Brain pericyte (primary cell): ENCODE measurements at places on chromosomes 4 and X.

GRCh38 chrX:30649859-30650258 is 3.4 kb upstream of the GK start:
- DNase-seq: no peak

GRCh38 chrX:18119856-18120255 is 100.8 kb downstream of the BEND2 start:
- DNase-seq: no peak

DNA sequence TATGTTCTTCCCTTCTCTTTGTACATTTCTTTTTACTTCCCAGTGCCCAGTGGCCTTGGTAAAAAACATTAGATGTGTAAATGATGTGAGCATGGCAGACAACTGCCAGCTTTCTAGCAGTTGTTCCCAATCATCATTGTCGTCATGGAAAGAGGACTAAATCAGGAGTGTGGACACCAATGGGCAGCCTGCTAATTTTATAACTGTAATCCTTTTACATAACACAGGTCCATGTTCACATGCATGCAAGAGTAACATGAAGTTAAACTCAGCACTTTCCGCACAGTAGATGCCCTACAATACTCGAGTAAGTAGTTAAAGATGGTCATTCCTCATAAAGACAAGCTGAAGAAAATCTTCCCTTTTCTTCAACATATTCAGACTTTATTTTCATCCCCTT is 23.4 kb upstream of the G3BP2 start:
- DNase-seq: no peak

DNA sequence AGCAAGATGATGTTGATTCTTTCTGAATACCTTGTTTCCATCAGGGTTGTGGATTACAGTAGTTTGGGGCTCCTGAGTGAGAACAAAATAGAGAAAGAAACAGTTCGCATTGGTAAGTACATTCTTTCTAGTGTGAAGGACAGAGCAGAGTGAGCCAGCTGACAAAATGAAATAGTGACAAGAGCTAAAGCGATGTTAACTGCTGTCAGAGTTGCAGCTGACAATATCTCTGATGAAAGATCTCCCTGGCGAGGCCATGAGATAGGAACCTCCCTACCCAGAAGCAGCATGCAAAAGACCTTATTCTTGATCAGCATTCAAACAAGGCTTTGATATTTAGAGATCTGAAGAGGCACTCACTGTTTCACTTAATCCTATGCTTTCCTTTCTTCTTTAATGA is 258.6 kb downstream of the CAMK2D start:
- DNase-seq: no peak

DNA sequence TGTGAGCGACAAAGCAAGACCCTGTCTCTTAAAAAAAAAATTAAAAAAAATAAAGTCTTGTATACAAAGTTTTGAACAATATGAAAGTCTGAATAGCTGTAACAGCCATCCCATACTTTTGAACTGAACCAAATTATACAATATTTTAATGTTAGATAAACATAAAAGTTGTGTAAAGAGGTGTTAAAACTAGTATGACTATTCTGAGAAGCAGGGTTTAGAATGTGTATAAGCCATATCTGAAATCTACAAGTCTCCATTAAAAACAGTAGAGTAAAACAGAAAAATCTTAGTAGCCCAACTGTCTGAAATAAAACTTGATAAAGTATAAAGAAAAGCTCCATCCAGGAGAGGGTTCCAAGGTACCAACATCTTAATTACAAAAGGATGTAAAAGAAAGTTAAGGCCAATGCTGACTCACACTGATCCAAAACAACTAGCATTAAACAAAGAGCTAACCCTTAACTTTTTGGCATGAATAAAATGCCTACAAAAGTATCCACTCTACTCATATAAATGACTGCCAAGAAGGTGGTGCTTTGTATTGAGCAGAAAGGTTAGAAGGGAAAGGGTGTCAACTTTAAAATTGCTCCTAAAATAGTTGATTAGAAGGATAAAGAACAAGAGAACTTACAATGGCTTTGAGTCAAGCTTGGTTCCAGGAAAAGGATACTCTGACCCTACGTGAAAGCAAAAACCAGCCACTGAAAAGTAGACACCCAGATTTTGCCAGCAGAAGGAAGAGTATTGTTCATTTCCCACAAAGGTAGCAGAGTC is 18.5 kb downstream of the CNOT6L start:
- no peak for DNase-seq

DNA sequence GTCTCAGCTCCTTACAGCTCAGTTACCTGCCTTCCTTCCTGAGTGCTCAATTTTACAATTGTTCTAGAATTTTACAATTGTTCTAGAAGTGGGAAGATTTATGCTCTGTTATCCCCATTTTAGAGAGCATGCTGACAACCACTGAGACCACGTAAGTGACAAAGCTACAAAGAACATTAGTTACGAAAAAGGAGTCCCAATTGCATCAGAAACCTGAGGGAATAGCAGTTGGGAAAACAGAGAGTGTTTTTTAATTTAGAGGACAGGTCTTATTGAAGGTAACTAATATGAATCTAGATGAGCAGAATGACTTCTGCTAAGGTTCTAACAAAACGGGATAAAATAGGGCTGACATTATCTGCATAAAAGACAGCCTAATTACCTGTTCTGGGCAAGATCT is 103.3 kb downstream of the THOC2 start:
- DNase-seq: no peak

DNA sequence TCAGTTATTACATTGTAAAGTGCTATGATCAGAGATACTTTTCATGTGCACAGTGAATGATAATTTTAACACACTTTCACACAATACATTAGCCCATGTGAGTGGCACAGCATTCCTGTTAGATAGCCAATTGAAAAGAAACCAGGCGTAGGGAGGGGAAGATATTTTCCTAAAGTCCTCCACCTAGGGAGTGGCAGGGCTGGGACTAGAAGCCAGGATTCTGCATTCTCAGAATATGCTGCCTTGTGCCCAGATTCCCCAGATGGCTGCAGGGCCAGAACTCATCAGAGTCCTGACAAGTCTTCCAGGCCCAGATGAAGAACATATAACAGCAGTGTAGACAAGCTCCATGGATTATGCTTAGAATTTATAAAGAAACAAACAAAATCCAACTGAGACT is 350.2 kb downstream of the AFF2 start:
- DNase-seq: no peak

DNA sequence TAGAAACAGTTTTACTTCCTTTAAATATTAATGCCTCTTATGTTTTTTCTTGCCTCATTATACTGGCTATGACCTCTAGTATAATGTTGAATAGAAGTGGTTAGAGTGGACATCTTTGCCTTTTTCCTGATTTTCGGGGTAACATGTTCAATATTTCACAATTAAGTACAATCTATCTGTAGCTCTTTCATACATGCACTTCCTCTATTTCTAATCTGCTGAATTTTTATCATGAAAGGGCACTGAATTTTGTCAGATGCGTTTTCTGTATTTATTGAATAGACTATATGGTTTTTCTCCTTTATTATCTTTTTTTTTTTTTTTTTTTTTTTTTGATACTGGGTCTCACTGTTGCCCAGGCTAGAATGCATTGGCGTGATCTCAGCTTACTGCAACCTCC is 29.0 kb downstream of the MECP2 start:
- DNase-seq: no peak

GRCh38 chr4:105840426-105841174 is 54.7 kb upstream of the NPNT start:
- no peak for DNase-seq

DNA sequence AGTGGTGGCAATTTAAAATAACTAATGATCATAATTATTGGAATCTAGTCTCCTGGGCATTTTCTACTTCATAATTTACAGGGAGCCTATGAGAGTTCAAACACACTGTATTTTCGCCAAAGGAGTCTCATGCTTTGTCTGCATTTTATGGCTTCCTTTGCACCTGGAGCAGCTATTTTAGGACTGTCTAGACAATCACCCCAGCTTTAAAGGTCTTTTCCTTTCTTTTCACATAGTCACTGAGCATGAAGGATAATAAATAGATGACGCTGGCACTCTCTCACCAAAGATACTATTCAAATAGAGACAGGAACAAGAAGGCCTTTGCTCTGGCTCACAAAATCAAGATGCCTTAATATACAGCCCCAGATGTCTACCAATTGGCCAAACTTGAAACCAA is 43.0 kb downstream of the AMELX start:
- no peak for DNase-seq

- DNase-seq: no peak
These were observed 91.7 kb downstream of the EFNB1 start for GRCh38 chrX:68920561-68920960.

GRCh38 chr4:127182687-127183086 is 450.1 kb upstream of the INTU start:
- DNase-seq: no peak

GRCh38 chr4:188296331-188296730 is 157.1 kb downstream of the TRIML1 start:
- DNase-seq: no peak

GRCh38 chrX:56882581-56882980 is 112.8 kb downstream of the SPIN3 start:
- no peak for DNase-seq

GRCh38 chrX:112946227-112946626 is 105.6 kb upstream of the AMOT start:
- no peak for DNase-seq

DNA sequence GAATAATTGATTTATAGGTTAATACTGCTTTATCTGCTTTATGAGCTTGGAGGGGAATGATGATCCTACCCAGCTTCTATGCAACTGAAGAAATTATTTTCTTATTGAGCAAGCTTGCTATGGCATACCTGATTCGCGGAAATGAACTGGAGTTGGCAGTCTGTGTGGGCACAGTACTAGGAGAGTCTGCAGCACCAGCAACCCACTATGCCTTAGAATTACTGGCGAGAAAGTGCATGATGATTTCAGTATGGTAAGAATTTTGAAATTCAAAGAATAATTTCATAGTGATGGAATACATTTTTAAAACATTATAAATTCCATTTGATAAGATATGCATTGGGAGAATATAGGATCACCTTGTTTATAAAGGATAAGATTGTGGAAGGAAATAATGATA is 32.3 kb downstream of the SPATA4 start:
- no peak for DNase-seq

- DNase-seq: no peak
These were observed 2.1 kb upstream of the NSG1 start for GRCh38 chr4:4384837-4385236.

DNA sequence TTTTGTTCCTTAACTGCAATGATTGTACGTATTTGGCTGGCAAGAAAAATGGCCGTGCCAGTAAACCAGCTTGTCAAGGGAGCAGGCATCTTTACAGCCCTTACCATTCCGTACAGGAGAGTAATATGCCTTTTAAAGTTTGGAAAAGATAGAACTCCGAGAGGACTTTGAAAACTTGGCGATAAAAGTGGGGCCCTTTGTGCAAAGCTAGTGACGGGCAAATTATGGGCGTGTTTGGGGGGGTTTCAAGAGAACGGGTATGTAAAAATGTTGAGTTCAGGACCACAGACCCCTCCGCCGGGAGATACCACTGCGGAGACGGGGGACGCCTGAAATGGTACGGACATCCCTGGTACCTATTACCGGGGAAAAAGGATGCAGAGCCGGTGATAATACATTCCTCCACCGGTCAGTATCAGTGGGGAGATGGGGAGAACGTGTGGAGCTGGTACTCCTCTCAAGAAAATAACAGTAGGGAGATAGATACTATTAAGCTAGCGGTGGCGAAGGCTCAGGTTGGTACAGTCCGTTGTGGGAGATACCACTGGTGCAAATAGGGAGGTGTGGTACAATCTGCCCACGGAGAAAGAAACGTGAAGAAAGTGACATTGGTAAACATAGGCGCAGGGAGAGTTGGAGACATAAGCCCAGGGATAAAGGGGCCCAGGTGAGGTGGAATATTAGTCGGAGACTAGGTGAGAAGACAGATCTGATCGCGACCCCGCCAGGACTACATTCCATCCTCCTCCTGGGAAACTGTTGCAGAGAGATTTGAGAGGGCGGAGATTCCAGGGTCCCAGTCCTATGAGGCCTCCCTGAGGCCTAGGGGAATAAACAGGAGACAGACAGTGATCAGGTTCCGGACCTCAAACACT is 14.5 kb downstream of the SPACA5 start:
- peak; percentile 74 for DNase-seq

DNA sequence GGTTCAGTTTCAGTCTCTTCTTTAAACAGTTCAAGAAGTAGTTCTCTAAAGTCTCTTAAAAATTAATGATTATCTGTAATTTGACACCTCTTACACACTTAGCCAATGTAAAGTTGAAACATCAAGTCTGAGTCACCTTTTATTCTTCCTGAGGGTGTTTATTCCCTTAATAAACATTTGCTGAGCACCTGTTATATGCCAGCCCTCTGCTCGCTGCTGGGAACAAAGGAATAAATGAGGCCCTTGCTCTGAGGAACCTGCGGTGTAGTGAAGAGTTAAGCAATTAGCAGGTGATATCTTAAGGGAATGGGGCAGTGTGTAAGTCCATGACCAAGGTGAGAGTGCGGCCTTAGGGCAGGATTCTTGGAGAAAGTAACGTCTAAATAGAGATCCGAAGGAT is 5.2 kb upstream of the NDNF start:
- no peak for DNase-seq

DNA sequence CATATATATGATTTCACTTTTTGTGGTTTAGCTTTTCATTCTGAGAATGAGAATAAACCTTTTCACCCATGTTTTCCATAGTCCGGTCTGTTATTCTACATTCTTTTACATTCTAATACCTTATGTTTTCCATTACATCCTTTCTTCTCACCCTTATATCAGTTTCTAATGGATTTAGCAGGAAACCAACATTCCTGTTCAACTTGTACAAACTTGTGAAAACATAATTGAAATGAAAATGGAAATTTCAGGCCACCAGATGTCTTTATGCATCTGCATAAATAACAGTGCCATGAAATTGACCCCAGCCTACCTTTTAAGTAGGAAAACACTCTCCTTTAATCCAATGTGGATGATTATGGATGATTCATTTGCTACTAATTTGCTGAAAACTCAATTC is 494.8 kb upstream of the ZFP42 start:
- no peak for DNase-seq

GRCh38 chr4:140884431-140885058 is 128.4 kb upstream of the TBC1D9 start:
- peak; percentile 42 for DNase-seq

- no peak for DNase-seq
These were observed 13.6 kb upstream of the HELT start for GRCh38 chr4:185004562-185005218.

DNA sequence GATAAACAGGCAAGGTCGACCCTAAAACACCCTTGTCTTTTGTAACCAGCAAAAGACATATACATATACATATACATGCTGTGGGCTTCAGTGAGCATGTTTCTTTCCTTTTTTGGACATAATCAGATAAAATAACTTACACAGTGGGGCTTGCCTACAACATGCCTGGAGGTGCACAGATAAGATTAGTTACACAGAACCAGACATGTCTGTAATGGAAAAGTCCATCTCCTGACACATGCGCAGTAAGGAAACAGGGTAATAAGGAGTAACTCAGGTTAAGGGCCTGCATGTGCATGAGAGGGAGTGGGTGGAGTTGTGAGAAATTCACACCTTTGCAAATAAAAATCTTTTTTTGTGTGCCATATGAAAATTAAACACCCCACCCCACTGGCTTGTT is 3.4 kb downstream of the UGT2A1 start:
- DNase-seq: no peak
